ENCODE measurements at places on chromosomes 13 and 19.

GRCh38 chr13:45851956-45852355, 403 bp upstream of the SIAH3 start:
- DNase-seq = no peak

DNA sequence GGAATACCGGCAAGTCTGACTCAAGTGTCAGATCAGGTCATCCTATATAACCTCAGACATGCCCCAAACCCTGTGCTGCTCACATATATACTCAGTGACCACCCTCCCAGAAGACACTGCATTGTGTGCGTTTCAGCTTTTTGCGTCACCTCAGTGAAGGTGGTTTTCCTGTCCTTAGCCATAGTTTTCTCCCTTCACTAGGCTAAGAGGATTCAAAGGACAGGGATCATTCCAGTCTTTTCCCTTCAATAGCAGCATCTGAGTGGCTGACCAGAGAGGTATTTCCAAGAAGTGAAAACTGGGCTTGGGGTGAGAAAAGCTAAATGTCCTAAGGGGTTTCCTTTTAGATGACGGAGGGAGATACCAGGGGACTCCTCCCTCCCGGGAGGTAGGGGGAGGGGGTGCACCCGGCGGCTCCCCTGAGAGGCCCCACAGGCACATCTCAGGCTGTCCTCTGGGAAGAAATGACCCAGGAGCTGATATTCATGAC, 12.7 kb upstream of the OR10H1 start:
- no peak for DNase-seq

GRCh38 chr13:37450276-37450675, 148.3 kb downstream of the POSTN start:
- DNase-seq = no peak

DNA sequence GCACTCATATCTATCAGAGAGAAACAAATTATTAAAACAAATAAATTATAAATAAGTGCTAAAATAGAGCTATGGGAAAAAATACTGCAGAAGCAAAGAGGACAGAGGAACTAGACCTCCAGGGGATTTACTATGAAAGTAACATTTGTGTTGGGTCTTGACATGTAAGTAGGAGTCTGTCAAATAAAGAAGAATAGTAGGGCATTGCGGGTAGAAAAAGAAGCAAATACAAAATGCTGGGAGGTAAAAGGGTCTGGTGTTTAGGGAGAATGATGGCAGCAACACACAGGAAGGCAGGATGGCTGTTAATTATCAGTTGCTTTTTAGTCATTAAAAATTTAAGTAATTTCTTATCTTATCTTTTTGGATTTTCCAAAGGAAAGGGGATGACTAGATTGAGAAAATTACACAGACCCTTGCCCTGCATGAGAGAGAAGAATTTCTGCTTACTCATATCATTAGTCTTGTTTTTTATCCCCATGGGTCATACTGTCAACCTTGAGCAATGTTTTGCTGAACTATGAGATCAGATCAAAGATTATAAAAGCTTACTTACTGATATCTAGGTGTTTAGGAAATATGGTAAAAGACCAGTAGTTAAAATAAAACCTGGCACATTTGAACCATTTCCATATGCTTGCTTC, 472.7 kb downstream of the DIAPH3 start:
- no peak for DNase-seq

DNA sequence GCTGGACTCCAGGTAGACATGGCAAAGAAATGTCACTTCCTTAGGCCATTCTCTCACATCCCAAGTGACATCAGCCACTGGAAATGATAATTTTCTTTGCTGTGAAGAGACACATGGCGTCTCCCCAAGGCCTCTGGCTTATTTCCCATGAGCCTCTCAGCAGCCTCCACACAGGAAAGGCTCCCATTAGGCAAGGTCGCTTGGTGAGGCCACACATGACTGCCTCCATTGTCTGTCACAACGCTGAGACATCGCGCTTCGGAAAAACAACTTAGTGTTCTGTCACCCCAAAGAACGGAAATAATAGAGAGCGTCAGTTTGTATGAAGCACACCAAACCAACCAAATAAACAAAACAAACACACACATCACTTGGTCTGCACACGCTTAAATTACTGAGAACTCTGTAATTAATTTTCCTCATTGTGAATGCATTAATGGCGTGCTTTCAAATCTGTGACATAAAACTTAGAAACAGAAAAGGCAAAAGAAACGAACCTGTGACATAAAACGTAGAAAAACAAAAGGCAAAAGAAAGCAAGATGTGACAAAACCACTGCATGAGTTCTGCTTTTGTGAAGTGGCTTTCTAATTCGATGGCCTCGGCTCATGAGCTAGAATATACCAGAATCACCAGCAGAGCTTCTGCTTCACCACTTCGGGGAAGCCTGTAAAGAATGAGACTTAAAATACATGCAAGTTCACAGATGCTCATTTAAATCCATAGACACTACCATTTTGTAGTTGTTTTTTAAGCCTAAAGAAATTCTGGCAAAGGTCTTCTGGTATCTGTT, 404.2 kb upstream of the SGCG start:
- DNase-seq = no peak

DNA sequence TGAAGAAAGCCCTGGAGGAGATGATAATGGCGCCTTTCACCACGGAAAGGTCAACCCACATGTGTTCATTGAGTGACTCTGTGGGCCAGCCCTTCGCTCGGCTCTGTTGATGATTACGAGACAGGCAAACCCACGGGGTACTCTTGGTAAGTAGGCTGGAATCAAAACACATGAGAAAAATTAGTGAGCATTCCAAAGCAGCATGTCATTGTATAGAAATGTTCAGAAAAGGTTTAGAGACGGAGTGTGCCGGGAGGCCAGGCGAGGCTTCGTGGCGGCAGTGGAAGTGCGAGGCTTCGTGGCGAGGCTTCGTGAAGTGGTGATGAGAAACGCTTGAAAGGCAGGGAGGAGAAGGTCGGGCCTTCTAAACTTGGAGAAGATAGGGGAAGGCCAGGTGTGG, 144.3 kb downstream of the ZNF536 start:
- no peak for DNase-seq

GRCh38 chr13:97448503-97449251, 14.7 kb downstream of the RAP2A start:
- DNase-seq = no peak
